Keratinocyte (primary cell): ENCODE measurements at places on chromosomes 5 and 9. TPM values are rescaled to one million over a fixed set of nuclear protein-coding genes. Genes with fewer than 3 reads are reported as not detected.

DNA sequence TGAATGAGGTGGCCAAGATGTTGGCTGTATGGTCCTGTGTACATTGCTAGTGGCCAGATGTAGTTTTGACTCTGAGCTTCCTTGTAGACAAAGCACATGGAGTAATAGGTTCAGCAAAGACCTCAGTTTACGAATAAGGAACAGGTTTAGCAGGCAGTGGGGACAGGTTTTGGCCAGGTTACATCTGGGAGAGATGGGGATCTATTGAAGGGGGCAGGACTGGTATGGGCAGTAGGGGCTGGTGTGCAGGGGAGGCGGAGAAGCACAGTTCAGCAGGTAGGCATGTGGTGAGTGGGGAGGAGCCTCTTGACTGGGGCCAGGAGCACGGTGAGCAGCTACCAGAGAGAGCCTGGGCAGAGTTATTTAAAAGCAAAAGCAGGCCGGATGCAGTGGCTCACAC lies 67.3 kb downstream of the PDZD2 start:
- no peak for DNase-seq

GRCh38 chr9:78663369-78663768 lies 366.4 kb downstream of the PSAT1 start:
- no peak for DNase-seq

- no peak for DNase-seq
Observed at GRCh38 chr9:69715096-69715495, 42.9 kb upstream of the APBA1 start.

- no peak for DNase-seq
Observed at GRCh38 chr5:91928754-91929521, 545.8 kb upstream of the ARRDC3 start.

DNA sequence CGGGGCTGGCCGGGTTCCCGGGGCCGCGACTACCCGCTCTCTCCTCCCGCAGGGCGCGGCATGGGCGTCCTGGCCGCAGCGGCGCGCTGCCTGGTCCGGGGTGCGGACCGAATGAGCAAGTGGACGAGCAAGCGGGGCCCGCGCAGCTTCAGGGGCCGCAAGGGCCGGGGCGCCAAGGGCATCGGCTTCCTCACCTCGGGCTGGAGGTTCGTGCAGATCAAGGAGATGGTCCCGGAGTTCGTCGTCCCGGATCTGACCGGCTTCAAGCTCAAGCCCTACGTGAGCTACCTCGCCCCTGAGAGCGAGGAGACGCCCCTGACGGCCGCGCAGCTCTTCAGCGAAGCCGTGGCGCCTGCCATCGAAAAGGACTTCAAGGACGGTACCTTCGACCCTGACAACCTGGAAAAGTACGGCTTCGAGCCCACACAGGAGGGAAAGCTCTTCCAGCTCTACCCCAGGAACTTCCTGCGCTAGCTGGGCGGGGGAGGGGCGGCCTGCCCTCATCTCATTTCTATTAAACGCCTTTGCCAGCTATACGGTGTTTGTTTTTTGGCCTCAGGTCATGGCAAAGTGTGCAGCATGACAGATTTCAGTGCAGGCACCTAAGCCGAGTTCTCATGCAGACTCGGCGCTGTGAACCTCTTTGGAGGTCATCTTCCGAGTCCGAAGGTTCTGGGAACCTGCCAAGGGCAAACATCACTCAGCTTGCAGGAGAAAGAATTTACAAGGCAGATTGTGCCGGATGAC lies 516 bp downstream of the MRPL41 start:
- DNase-seq = no peak

DNA sequence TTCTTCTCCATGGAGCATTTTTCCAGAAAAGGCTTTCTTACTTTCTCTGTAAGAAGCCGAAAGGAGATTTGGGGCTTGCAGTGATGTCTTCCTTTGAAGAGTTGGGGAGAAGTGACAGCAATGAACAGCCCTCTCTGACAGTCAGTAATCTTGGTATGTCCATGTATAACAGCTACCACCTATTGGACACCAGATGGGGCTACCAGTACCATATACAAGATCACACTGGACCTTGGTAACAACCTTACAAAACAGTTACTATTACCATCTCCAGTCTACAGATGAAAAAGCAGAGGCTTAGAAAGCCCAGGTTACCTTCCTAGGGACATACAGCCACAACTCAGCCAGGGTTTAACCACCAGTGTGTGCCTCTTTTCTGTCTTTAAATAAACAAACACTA lies 272.7 kb upstream of the TRPC7 start:
- no peak for DNase-seq

- no peak for DNase-seq
Observed at GRCh38 chr9:112439171-112439570, 47.5 kb upstream of the KIAA1958 start.

DNA sequence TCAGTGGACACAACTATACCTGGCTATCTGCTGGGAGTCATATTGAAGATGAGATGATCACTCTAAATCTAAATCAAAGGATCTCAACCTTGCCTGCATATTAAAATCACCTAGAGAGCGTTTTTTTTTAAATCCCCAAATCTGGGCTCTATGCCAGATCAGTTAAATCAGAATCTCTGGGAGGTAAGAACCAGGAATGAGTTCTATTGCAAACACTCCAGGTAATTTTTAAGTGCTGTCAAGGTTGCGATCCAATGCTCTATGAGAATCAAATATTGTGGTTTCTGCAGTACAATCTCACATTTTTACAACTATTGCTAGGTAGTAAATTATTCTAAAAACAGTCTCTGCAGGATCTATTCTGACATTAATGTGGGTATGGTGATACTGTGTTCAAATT lies 202.3 kb upstream of the OR13F1 start:
- DNase-seq = no peak

DNA sequence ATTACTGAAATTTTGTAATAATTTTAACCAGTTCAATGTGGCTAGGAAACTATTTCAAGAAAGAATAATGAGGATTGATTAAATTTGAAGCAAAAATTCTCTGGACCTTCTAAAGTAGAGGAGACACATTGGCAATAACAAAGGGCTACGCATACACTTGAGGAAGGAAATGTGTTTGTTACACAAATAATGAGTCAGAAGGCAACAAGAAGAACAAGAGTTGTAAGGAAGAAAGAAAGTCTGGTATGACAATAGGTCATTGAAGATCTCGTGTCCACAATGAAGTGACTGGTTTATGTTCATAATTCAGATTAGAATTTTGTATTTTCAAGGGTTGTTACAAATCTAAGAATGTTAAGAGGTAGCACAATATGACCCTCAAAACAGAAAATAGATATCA lies 25.8 kb downstream of the ST8SIA4 start:
- no peak for DNase-seq

DNA sequence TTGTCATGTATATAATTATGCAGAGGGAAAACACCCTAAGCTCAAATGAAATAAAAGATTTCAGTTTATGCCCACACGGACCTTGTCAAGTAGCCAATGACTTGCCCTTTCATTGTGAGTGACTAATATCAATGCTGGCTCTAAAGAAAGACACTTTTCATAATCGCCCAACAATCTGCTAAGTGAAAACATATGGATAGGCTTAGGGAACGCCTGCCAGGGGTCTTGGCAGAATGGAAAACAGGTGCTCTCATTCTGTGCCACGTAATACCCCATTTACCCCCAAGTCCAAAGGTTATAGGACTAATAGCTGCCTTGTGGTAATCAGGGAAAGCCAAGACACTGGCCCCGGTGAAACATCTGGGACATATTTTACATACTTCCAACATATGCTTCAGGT lies 157.7 kb downstream of the SLF1 start:
- no peak for DNase-seq

GRCh38 chr5:121408778-121409177 lies 442.9 kb upstream of the FTMT start:
- DNase-seq = no peak

- no peak for DNase-seq
Observed at GRCh38 chr5:34499001-34499734, 157.0 kb upstream of the RAI14 start.

The CARTPT gene
- polyA plus RNA-seq = not detected in 3 replicates

The PTPN3 gene
- 15.9 to 20.6 TPM (median 19.9 TPM) in 3 replicates for polyA plus RNA-seq

The GLDC gene
- polyA plus RNA-seq = 0.64 to 1.1 TPM (median 0.69 TPM) in 3 replicates

The PCDHGA12 gene
- polyA plus RNA-seq = 0.69 to 1.9 TPM (median 1.0 TPM) in 3 replicates

The ENTREP1 gene
- polyA plus RNA-seq = 0.49 to 0.52 TPM (median 0.52 TPM) in 3 replicates

The SHC3 gene
- polyA plus RNA-seq = 0.01 to 0.04 TPM (median 0.03 TPM) in 3 replicates

The HTR4 gene
- 0.03 to 0.09 TPM in 2 of 3 replicates, not detected in the other for polyA plus RNA-seq

The MAP1B gene
- 3.3 to 5.5 TPM (median 3.6 TPM) in 3 replicates for polyA plus RNA-seq

The DCTN3 gene
- 71.0 to 129 TPM (median 106 TPM) in 3 replicates for polyA plus RNA-seq

The ADAMTSL1 gene
- 0.35 to 2.2 TPM (median 1.1 TPM) in 3 replicates for polyA plus RNA-seq
